Stimulated activated naive CD8-positive, alpha-beta T cell treated with anti-CD3 and anti-CD28 coated beads, Interleukin-15, Interleukin-2, amounts not matched to agents 100 U/mL and 50 U/mL, for 24 hours (primary cell): ENCODE measurements at places on chromosomes 6 and 20.

DNA sequence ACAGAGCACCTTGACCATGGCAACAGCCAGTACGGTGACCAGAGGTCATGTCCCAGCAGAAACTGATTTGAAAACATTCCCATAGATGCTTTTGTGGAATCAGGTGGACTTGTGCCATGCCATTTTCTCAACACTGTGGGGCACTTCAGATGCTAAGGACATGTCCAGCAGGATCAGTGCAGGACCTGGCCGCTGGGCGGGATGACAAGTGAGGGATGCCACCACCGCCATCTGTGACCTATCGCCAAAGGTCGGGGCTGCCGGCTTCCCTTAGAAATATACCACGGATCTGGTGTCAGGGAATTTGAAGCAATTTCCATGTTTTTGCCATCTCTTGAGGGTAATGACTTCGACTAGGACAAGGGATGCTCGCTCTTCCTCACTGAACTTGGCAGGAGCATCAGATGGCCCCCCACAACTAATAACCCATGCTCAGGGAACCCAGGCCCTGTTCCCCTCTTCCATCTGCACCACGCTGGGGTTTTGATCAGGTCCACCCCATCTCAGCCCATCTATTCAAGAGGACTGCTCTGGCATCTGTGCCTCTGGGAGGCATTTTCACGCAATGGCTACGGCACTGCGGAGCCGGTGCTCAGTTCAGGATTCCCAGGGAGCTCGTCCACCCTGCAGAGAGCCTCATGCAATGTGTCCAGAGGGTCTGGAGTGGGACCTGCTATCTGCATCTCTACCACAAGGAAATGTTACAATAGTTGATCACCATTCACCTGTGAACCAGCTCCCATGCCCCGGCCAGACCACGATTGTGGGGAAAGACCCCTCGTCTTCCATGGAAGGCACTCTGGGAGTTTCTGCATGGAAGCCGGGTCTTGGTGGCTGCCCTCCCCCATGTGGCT lies 302.6 kb downstream of the TAF4 start:
- DNase-seq = no peak

DNA sequence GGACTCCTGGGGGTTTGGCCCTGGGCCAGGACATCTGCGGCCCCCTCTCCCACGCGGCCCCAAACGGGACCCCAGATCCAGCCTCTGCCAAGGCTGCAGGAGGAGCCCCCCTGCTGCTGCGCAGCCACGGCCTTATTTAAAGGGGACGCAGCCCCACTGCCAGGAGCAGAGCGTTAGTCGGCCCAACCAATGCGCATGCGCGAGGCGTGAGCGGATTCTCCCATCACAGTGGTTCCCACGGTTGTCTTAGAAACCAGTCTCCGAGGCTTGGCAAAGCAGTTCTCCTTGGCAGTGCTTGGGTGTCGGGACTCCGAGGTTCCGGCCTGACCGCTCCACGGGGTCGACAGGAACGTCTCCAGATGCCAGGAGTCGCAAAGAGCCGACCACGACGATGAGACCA lies 288.3 kb upstream of the ZNF337 start:
- peak; percentile 57 for DNase-seq

DNA sequence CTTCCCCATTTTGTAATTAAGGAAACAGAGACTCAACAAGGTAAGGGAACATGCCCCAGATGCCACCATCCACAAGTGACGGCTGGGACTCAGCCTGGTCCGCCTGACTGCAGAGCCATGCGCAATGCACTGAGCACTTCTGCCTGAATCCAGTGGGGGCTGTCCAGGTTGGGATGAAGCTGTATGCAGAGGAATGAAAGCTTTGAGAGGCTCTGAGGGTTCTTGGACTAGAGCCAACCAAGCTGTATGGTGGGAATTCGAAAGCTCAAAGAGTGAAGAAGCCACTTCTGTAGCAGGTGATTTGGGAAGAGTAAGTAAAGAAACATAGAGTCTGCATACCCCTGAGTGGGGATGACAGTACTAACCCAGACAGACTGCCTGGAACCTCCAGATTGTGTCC lies 127.6 kb upstream of the AKAP12 start:
- no peak for DNase-seq

DNA sequence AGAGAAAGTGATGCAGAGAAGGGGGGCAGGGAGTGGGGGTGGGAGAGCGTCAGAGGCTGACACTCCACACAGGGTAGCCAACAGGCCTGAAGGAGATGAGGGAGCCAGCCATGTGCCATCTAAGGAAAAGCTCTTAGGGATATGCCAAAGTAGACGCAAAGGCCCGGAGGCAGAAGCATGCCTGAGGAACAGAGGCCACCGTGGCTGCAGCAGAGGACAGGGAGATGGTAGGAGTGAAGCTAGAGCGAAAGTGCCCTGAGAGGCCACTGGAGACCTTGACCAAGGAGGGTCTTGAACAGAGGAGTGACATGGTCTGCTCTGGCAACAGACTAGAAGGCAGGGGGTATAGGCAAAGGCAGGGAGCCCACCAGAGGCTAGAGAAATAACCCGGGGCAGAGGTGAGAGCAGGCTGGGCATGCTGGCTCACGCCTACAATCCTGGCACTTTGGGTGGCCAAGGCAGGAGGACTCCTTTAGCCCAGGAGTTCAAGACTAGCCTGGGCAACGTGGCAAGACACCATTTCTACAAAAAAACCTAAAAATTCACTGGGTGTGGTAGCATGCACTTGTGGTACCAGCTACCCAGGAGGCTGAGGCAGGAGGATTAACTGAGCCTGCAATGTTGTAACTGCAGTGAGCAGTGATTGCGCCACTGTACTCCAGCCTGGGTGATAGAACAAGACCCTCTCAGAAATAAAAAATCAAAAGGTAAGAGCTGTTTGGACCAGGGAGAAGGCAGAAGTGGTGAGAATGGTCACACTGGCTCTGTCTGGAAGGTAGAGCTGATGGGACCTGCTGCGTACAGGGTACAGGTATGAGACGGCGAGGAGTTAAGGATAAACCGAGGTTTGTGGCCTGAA lies 6.3 kb downstream of the RRBP1 start:
- no peak for DNase-seq

DNA sequence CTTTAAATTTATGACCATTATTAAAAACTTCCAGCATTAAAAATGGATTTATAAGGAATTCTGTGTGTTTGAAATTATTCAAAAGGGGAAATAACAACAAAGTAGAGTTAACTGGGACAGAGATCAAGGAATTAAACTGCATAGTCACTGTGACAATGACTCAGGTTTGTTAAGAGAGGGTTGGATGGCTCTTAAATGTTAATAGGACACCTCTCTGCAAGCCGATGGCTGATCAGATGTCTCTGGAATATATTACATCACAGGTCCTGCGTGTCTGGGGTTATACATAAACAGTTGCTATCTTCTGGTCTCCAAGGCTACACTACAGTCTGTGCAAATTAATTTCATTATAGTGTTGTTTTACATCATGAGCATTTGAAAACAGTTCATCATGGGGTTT lies 574.3 kb downstream of the COL12A1 start:
- no peak for DNase-seq

DNA sequence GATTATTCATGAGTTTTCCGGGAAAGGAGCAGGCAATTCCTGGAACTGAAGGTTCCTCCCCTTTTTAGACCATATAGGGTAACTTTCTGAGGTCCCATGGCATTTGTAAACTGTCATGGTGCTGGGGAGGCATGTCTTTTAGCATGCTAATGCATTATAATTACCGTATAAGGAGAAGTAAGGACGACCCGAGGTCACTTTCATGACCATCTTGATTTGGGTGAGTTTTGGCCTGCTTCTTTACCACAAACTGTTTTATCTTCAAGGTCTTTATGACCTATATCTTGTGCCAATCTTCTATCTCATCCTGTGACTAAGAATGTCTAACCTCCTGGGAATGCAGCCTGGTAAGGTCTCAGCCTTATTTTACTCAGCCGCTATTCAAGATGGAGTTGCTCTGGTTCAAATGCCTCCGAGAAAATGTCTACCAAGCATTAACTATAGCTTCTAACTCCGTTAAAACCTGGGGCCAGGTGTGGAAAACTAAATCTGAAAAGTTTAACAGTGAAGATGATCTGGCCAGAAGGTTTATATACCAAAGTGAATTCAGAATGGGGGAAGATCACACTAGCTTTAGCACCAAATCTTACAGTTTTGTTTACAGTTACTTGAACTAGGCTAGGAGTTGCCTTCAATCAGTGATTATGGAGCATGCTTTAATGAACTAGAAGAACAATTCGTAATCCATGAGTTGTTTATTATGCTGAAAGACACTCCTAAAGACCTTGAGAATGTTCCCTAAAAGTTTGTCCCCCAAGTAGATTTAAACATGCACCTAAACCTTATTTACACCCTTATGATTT lies 80.0 kb upstream of the TOP1 start:
- no peak for DNase-seq

- DNase-seq = no peak
These were observed 173.9 kb downstream of the EPM2A start for GRCh38 chr6:145561095-145562072.

- no peak for DNase-seq
These were observed 1.5 kb downstream of the SNAP25 start for GRCh38 chr20:10219993-10220750.

DNA sequence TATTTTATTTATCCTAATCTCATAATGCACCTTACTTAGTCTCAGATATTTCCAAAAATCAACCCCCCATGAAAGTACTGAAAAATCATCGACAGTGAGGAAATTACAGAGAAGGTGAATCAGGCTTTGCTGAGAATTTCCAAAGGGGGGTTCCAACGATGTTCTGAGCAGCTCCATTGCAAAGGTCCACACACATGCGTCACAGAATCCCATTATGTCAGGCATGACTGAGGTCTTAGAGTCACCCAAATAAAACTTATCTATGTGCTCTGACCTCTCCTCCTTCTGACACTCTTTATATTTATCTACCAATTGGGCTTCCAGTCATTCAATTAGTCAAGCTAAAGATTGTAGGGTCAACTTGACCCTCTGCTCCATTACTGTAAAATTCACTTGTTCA lies 12.7 kb upstream of the LRRN4 start:
- DNase-seq = no peak

GRCh38 chr6:127894051-127894450 lies 6.8 kb downstream of the THEMIS start:
- DNase-seq = no peak

DNA sequence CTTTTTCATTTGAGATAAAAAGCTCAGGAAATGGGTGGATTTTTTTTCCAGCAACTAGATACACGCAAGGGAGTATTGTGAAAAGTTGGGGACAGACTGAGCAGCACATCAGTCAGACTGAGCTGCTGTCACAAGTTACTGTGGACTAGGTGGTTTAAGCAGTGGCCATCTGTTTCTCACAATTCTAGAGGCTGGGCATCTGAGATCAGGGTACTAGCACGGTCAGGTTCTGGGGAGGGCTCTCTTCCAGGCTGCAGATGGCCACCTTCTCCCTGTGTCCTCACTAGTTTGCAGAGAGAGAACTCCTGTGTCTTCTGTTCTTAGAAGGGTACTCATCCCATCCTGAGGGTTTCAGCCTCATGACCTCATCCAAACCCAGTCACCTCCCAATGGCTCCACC lies 178.3 kb downstream of the SYNDIG1 start:
- no peak for DNase-seq

DNA sequence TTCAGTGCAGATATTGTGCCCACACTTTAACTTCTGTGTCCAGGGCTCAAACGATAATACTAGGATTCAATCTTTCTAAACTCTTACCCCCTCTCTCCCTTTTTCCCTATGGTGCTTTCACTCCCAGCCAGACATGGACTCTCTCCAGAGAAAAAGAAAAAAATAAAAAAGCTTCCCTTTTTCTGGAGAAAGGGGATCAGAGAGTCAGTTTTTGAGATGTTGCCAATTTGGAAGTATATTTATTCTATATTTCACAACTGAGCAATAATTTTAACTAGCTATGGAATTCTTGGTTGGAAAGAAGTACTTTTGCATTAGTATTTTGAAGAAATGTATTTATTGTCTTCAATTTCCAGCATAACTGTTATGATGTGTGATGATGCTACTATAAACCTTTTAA lies 72.2 kb upstream of the ZFP64 start:
- DNase-seq = no peak

- DNase-seq = no peak
These were observed 57.0 kb downstream of the SLX4IP start for GRCh38 chr20:10492065-10492464.

- no peak for DNase-seq
These were observed 611.3 kb upstream of the GJE1 start for GRCh38 chr6:141521440-141521839.

- DNase-seq = peak; percentile 24
These were observed 86.3 kb downstream of the CHMP4B start for GRCh38 chr20:33897313-33897912.

DNA sequence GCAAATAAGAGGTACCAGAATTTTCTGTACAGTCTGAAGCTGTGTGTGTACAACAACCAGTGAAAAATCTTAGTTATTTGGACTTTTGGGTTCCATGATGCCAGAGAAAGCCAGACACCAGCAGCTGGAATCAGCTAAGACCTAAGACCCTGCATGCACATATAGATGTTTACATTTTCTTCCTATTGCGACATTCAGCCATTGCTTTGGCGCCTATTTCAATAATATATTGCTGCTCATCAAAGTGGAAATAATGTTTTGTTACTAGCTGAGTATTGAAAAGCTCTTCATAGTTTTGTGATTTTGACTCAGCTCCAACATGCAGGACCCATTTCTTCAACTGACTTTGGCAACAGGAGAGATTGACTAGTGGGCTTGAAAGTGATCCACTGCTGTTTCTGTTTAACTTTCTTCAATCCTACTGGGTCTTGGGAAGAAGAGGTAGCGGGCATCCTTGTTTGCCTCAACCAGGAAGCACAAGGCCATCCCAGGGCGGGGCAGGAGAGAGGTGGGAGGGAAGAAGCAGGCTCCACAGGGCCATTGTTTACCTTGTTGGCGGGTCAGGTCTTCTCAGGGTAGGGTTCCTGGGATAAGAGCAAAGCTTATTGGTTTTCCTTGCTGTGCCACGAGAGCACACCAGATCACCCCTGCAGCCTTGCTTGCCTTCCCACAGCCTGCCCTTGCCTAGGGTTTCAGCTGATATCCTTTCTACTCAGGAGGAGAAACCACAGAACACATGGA lies 101.3 kb upstream of the ESR1 start:
- DNase-seq = no peak

DNA sequence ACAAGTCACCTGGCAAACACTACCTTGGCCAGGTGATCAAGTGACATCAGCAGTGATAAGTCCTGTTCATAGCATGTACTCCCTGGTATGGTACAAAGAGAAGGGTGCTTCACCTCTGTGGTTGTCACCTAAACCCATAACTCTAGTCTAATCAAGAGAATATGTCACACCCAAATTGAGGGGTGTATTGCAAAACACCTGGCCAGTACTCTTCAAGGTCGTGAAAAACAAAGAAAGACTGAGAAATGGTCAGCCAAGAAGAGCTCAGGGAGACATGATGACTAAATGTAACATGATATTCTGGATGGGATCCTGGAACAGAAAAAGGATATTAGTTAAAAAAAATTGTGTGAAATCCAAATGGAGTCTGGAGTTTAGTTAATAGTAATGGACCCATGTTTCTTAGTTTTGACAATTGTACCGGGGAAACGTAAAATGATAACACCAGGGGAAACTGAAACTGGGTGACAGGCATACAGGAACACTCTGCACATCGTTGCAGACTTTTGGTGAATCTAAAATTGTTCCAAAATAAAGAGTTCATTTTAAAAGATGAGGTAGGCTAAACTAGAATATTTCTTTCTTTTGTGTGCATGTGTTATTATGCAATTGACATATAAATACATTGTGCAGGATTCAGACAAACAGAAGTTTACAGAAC lies 262.0 kb downstream of the CDC5L start:
- no peak for DNase-seq

- DNase-seq = no peak
These were observed 113.7 kb upstream of the ENPP5 start for GRCh38 chr6:46284475-46284874.

GRCh38 chr20:44247586-44248409 lies 690 bp downstream of the GDAP1L1 start:
- peak; percentile 55 for DNase-seq
